ENCODE measurements at places on chromosomes 13 and 19.

DNA sequence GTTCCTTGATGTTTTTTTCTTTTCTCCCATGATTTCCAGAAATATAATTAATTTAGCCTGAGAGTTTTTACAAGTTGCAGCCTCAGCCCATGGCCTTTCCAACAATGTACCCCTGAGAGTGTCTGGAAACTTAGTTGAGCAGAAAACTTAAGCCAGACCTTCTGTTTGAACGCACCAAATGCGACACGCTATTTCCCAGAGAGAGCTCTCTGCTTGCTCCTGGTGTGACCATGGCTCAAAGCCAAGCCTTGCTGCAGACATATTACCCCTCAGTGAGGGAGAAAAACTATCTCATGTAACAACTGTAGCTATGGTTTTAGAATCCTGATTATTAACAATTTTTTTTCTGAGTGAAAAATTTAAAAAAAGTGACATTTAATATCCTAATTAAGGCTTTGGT is 1204.5 kb upstream of the SLC10A2 start:
- DNase-seq: no peak

DNA sequence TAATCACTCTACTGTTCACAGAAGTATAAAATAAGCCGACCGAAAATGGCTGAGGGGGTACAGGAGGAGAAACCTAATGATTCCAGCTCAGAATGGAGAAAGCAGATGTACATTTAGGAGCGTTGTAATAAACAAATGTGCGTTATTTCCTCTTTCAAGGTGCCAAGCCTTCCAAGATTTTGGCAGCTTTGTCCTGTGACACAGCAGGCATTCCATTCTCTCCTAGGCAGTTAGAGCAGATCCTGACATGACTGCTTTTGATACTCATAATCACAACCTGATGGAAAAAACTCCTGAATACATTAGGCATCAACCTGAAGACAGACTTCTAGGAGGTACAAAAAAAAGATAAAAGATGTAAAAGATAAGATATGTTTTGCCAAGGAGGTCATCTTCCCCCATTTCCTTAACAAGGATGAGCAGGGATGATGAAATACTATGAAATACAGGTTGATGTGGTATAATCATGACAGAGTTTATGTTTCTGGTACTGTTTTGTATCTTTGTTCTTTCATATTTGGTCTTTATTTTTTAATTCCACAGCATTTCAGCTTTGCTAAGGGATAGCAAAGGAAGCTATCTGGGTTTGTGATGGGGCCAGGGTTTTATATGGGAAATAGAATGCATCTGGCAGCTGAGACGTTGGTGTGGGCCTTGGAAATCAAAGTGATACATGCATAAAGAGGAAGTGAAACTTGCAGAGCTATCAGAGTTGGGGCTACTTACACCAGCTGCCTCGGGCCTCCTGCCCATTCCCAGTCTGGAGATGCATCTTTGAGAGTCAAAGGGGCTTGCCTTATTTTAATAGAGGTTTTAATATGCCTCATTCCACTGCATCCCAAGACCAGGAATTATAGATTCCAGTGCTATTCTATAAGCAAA is 222.5 kb downstream of the OXGR1 start:
- DNase-seq: no peak

- peak; percentile 83 for DNase-seq
Observed at GRCh38 chr19:40613690-40614621, 12.8 kb downstream of the LTBP4 start.

DNA sequence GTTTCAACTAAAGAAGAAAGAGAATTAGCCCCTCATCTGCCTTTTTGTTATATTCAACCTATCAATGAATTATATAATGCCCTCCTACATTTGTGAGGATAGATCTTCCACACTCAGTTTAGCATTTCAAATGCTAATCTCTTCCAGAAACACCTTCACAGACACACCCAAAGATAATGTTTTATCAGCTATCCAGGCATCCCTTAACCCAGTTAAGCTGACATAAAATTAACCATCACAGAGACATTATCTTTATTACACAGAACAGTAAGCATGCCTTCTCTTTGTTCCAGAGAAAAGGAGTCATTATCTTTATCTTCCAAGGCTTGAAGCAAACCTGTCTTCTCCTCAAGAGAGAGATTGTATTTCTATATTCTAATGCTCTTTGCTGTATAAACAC is 53.1 kb downstream of the PCDH20 start:
- DNase-seq: no peak

- no peak for DNase-seq
Observed at GRCh38 chr19:54434873-54435214, 14.2 kb upstream of the LENG8 start.

DNA sequence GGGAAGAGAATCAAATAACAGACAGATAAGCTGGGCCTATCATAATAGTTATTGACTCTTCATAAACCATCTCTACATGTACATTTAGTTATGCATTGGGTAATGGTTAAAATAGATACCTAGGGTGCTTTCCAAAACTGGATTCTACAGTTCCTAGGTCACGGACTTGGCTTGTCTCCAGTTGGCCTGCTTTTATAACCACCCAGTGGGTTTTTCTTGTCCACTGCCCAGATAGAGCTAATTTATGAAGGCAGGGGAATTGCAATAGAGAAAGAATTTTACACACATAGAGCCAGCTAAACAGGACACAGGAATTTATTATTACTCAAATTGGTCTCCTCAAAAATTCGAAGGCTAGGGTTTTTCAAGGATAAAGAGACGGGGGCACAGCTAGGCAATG is 97.3 kb downstream of the FAM216B start:
- no peak for DNase-seq

DNA sequence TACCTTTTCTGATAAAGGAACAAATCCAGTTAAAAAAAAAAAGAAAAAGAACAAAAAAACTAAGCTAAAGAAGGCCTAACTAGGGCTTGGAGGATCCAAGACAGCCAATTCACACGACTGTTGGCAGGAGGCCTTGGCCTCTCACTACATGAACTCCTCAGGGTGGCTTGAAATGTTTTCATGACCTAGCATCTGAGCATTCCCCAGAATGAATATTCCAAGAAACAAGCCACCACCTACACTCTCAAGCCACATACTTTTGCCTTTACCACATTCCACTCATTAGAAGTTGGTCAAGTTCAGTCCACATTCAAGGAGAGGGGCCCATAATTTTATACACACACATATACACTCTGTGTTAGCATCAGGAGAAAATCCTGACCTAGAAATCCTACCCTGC is 97.6 kb upstream of the SIAH3 start:
- DNase-seq: no peak

GRCh38 chr13:35388441-35389355 is 87.8 kb downstream of the MAB21L1 start:
- DNase-seq: no peak

GRCh38 chr13:89082623-89083022 is 1411.5 kb downstream of the SLITRK5 start:
- DNase-seq: no peak

GRCh38 chr19:53868892-53869804 is 1.5 kb downstream of the MYADM start:
- peak; percentile 71 for DNase-seq

DNA sequence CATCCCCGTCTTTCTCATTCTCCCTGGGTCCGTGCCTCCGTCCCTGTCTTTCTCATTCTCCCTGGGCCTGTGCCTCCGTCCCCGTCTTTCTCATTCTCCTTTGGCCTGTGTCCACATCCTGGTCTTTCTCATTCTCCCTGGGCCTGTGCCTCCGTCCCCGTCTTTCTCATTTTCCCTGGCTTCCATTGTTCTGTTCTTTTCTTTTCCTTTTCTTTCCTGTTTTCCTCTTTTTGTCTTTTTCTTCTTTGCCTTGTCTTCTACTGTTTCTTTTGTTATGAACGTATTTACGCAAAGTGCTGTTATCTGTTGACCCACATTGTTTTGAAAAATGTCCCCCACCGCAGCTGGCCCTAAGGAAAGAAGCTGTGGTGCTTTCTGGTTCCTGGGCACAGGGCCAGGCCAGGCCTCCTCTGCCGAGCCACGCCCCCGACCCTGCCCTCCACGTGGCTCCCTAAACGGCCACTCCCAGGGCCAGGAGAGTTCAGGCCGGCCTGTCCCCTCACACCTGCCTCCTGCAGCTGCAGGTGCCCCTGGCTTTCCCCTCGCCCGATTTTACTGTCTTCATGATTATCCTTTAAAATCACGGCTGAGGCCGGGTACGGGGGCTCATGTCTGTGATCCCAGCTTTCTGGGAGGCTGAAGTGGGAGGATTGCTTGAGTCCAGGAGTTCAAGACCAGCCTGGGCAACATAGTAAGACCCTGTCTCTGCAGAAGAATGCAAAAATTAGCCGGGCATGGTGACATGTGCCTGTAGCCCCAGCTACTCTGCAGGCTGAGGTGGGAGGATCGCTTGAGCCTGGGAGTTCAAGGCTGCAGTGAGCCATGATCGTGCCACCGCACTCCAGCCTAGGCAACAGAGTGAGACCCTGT is 14.0 kb upstream of the TMPRSS9 start:
- no peak for DNase-seq

DNA sequence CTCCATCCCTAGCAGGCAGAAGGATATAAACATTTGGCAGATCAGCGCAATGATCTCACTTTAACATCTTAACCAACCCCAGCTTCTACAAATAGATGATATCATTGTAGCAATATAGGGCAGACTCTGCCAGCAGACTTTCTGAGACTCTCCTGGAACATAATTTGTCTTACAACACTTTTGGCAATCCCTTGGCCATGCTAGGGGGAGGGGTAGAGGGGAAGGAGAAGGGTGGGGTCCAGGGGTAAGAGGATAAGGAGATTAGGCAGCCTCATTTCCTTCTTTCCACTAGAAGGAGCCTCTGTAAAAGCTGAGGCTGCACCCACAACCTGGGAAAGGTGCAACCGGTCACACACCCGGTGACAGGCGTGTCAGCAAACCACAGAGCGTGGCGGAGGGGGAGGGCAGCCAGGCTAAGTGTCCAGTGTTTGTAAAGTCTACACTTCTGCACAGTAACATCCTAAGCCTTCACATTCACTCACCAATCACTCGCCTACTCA is 8.7 kb upstream of the UBAC2 start:
- no peak for DNase-seq

DNA sequence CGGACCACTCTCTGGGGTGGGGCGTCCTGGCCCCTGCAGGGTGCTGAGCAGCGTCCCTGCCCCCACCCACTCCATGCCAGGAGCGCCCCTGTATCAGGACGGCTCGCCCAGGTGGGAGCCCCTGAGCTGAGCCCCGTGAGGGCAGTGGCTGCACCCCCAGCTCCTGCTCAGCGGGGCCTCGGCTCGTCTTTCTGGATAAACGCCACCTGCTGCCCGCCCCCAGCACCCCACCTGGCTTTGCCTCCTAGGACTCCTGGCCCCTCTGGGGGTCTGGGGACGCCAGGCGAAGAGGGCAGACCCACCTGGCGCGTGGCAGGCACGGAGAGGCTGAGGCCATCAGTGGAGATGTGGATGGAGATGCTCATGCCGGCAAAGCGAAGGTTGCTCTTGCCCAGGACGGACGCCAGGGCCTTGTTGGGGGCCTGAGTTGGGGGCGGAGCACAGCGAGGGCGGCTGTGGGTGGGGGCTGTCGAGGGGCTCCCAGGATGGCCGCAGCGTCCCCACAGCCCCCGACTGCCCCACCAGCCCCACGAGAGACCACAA is 22.3 kb downstream of the SHC2 start:
- no peak for DNase-seq

GRCh38 chr19:38452430-38453366 is 19.2 kb downstream of the RYR1 start:
- DNase-seq: no peak

GRCh38 chr13:98997738-98998641 is 20.1 kb upstream of the DOCK9 start:
- DNase-seq: no peak

DNA sequence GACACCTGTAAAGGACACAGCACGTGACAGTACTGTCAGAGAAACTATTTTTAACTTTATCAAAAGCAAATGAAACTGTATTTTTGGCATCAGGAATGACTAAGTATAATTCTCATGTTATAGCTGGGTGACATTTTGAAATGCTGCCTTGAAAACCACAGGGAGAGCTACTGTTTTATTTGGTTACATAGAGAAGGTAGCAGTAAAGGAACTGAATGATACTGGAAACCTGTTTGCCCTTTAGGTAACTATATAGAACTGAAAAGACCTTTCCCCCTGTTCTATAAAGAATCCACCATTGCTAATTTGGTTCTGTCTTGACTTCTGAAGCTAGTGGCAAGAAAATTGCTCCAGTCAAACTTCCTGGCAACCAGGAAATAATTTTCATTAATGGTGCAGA is 39.1 kb downstream of the MIPEP start:
- DNase-seq: no peak
